T-helper 1 cell (primary cell): ENCODE measurements at places on chromosomes 3 and 15.

GRCh38 chr3:11643201-11643603, 513 bp downstream of the VGLL4 start:
- DNase-seq: no peak

DNA sequence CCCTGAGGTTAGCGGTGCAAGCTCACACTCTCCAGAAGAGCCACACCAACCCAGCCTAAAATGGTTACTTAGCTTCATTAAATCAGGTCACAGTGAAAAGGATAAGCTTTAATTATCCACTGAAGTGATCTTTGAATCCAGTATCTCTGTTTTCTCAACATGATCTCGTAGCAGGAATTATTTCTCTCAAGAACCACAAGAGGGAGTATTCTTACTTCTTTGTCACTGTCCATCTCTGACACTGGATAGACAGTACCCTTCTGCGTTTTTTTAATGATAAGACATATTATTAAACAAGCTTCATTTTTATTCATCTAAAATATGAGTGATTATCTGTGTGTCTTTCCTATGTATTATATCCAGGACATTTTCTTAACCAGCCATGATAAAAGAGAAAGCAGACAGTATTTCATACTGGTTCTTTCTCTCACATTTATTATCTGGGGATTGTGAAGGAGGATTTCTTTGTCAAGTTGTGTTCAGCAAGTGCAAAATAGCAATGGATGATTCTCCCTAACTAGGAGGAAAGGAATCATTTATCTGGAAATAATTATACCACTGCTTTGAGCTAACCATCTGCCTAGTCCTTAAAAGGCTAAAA, 105.4 kb upstream of the CCDC54 start:
- DNase-seq: no peak

DNA sequence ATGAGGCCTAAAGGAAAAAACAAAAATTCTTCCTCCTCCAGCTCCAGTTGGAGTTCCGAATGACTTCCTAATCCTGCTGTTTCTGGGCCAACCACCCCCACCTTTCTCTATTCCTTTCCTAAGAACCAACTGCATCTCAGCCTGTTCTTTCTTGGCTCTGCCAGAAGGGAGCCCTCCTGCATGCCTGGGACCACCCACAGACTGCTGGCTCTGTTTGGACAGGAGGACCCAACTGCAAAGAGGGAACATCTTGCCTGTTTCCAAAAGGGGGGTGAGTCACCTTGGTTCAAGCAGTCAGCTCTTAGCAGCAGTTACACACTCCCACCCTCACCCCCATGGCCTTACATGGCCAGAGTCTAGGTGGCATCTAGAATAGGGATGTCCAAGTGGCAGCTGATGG, 116.0 kb upstream of the PRICKLE2 start:
- no peak for DNase-seq

DNA sequence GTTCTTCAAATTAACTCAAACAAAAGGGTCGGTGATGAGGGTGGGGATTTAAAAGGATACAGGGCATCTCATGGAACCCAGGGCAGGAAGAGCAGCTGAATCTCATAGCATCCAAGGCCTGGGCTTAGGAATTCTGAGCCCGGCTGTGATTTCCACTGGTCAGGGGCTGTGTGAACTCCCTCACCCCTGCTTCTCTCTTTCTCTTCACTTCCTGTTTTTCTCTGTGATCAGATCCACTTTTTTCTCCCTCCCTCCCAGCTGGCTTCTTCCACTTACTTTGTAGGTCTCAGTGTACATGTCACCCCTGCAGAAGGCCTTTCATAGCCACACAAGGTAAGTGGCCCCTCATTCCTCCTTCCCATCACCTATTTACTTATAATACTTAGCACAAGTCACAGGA, 68.2 kb upstream of the CORO2B start:
- DNase-seq: no peak

DNA sequence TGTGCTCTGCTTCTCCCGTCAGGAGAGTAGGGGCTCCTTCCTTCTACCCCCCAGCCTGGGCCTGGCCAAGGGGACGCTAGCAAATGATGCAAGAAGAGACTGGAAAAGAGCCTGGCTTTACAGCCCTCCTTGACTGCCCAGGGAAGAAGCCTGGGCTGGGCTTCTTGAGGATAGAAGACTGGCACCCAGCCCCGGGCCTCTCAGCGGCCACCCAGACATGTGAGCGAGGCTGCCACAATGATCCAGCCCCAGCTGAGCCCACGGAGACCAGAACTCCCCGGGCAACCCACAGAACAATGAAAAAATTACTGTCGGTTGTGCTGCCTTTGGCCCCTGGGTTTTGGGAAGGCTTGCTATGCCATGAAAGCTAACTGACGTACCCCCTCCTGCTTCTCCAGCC, 100.6 kb upstream of the PRR20G start:
- no peak for DNase-seq
